ENCODE measurements at places on chromosomes 3 and 15. TPM values are rescaled to one million over a fixed set of nuclear protein-coding genes. Genes with fewer than 3 reads are reported as not detected.

- DNase-seq: no peak
These were observed 60.2 kb downstream of the CORO2B start for GRCh38 chr15:68638953-68639515.

GRCh38 chr3:65338571-65338970 is 650.8 kb upstream of the ADAMTS9 start:
- no peak for DNase-seq

DNA sequence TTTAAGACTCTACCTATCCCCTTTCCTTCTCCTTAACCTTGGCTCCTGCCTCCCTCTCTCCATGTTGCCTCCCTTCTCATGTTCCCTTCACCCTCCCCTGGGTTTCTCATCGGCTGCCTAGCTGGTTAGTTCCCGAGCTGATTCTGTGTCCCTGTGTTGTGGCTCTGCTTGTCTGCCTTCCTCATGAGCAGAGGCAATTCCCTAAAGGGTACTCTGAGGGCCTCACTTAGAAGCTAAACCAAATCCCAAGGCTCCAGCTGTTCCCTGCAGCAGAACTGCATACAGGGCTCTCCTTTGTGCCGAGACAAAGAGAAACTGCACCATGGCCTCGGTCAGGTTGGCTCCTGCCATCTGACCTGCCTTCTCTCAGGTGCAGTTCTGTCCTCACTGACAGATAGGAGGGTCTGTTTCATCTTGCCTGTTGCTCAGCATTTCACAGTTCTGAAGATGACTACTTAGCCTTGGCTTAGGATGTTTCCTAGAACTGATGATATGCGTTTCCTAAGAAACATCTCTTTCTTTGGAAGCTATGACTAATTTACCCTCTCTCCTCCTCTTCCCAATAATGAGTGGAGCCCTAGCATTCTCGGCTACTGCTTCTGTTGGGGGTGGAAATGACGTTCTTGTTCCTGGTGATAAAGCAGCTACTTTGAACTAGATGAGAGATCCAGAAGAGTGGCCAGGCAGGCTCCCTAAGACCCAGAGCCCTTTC is 27.1 kb downstream of the DUOX1 start:
- DNase-seq: no peak

SNX1 gene
- 188 TPM for total RNA-seq

DNA sequence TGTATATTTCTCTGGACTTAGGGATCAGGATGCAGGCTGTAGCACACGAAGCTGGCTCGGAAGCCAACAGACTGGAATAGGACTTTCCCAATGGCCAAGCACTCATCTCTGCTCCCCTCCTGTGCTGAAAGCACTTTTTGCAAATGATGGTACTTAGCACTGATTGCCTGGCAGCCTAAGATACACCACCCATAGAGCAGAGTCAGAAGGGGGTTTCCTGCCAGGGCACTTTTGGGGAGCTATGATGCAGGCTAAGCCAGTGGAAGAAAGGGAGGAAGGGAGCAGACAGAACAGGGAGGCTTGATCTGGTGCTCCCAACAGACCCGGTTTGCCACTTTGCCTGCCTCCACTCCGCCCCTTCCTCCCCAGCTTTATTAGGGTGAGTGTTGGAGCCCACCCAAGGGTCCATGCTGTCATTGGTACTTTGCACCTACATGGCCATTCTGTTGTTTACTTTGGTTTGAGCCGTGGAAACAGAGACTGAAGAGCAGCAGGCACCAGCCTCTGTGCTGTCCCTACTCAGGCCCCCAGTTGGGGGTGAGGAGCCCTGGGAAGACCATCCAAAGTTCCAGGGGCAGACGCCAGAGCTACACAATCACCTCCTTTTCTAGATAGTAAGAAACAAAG is 15.9 kb downstream of the BSN start:
- DNase-seq: no peak
